ENCODE measurements at places on chromosomes 12 and 14. TPM values are rescaled to one million over a fixed set of nuclear protein-coding genes. Genes with fewer than 3 reads are reported as not detected.

BRMS1L gene
- 7.8 TPM for total RNA-seq

DNA sequence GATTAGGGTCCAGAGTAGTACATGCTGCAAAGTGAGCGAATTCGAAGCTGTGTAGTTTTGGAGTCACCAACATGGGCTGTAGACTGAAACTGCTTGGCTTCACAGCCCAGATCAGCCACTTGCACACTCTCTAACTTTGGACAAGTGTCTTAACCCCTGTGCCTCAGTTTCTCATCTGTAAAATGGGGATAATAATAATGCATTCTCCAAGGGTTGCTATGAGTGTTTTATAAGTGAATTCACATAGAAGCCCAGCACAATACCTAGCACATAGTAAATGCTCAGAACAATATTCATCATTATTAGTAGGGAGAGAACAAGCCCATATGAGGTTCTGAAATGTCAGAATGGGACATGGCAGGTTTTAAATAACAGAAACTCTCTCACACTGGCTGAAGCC is 10.4 kb downstream of the WSCD2 start:
- DNase-seq = no peak

- no peak for DNase-seq
These were observed 275.5 kb upstream of the TMEM132C start for GRCh38 chr12:127991485-127991884.

DNA sequence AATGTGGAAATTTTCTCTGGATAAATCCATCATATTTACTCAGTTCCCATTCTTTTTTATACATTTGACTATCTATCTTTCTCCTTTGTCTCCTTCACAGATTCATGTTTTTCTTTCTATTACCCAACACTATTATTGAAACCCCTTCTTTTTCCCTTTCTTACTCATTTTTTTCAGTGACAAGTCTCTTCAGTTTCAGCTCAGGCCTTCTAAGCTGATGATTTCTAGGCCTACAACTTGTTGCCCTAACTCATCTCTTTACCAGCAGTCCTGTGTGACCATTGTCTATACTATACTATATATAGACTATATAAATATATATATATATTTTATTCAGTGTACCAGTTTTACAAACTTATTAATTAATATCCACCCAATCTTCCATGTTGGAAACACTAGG is 31.8 kb downstream of the SLC16A7 start:
- no peak for DNase-seq

DHRS2 gene
- 0.17 TPM for total RNA-seq

DNA sequence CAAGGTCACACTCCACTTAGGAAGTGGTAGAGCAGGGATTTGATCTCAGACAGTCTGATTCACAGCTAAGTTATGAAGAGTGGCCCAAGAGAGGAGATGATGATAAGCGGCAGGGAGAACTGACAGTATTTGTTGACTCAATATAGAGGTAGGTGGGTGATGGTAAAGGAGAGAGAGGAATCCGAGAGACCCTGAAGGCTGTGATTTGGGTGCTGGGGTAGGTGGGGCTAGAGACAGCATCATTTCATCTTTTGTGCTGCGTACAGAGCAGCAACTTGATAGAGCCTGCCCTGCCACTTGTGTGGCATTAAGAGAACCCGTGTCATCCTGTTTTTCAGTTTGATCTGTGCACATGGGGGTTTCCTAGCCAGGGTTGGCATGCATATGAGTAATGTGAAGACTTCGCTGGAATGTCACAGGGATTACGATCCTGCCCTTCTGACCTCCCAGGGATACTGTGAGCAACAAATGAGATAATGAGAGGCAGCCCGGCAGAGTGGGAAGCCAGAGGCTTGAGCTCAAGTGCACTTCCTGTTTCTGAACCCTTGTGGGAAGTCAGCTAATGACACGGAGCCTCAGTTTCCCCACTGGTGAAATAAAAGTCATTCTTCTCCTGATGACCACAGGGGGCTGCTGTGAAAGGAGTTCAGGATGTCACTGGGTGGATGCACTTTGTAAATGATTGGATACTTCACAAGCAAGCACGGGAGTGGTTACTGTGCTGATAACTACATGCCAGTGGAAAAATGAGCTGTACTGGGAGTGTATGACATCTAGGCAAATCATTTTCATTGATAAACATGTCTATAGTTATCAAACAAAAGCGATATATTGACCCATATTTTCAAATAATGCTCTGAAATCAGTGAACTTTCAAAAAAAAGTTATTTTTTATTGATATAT is 59.5 kb upstream of the IGF1 start:
- no peak for DNase-seq

DNA sequence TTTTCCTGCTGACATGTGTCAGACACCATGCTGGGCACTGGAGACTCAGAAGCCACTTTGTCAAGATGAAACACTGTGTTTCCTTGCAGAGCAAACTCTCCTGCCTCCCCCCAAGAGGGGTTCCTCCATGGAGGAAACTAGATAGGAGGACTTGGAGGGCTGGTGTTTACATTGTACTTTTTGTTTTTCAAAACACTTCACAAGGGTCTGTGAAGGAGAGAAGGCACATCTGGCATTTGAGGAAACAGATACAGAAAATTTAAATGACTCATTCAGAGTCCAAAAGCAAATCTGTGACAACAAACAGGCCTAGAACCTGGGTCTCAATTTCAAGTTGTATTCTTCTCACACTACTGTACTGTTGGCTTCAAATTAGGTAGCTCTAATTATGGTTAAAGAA is 6.7 kb upstream of the CDKL1 start:
- DNase-seq = no peak

Data from activated naive CD8-positive, alpha-beta T cell treated with anti-CD3 and anti-CD28 coated beads, Interleukin-2, amount 10 ng/mL, durations not matched to agents 7 days and 5 days (primary cell).